Activated CD4-positive, CD25-positive, alpha-beta regulatory T cell treated with anti-CD3 and anti-CD28 coated beads, Interleukin-2, amount 50 U/mL, for 24 hours (primary cell): ENCODE measurements at places on chromosomes 2 and 18.

DNA sequence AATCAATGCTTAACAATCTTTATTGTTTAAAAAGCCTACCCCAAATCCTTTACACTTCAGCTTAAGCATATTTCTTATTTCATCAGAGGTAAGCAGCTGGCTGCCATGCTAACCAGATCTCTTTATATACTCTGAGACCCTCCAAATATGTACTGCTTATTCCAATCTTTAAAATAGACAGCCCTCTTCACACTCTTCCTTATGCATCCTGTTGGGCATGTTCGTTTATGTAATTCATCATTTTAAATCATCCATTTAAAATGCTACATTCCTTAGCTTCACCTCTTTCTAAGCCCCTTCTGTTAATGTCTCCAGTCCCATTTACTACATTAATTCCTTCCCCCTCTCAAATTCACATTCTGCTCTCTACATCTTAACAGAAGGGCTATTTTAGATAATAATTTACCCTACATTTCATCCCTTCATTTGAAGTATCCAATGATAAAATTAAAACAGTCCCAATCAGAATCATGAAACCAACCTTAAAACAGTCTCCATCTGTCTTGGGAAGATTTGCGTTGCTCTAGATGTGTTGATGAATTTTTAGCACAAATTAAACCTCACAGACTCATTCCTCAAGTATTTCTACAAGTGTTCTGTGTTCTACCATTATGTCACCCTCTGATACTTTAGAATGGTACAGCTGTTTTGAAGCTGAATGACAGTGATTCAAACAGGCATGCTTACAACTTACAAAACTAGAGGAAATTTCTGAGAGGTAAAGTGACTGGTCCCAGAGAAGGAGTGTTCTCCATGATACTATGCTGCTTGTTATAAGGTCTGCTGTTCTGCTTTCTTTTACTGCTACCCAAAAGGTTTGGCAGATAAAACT, 59.1 kb downstream of the ZNF385B start:
- no peak for ATAC-seq

DNA sequence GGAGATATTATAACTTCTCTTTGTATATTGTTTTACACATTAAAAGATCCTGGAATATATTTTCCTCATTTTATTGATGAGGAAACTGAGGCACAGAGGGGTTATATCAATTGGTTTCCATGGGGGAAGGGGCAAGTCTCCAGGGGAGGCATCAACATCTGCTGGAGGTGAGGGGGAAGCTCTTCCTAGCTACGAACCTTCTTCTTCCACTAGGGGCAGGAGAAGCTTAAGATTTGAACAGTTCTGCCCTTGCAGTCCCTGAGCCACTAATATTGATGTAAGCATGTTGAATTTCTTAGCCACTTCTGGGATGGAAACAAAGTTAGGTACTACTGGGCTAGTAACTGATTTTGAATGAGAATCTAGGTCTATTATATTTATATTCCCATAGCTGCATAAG, 140.1 kb upstream of the AQP4 start:
- ATAC-seq, result no peak

DNA sequence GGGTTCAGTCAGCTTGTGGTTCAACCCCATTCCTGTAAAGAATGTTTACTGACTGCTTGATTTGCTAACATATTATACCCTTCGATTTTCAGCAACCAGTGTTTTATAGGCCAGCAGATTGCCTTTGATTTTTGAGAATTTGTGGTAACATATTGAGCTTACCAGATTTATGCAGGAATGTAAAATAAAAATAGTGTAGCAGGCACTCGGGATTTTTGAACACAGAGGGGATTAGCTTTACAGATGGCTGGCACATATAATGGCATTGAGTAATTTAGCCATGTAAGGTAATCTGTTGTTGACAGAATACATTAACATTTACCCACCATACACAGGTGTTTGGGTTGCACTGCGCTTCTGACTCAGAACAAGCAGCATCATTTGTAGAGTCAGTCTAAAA, 354.0 kb downstream of the LRRTM1 start:
- no peak for ATAC-seq

- ATAC-seq, result no peak
These were observed 126.3 kb downstream of the LYPD6B start for GRCh38 chr2:149164827-149165226.

GRCh38 chr2:62364791-62365528, 141.0 kb downstream of the TMEM17 start:
- ATAC-seq, result no peak

DNA sequence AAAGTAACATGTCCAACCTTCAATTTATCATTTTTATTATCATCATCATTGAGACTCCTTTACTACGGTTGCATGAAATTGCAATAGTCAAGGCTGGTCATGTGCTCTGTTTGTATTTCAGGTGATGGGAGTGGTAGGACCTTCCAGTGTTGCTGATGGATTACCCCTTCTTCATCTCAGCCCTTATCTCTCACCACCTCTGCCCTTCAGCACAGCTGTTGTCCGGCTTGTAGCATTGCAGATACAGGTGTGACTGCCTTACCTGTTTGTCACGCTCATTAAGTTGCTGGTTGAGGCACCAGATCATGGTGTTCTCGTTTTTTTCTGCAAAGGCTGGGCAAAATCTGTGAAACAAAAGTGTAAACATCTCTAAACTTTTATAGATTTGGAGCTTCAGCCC, 31.7 kb upstream of the RPE start:
- ATAC-seq, result no peak

DNA sequence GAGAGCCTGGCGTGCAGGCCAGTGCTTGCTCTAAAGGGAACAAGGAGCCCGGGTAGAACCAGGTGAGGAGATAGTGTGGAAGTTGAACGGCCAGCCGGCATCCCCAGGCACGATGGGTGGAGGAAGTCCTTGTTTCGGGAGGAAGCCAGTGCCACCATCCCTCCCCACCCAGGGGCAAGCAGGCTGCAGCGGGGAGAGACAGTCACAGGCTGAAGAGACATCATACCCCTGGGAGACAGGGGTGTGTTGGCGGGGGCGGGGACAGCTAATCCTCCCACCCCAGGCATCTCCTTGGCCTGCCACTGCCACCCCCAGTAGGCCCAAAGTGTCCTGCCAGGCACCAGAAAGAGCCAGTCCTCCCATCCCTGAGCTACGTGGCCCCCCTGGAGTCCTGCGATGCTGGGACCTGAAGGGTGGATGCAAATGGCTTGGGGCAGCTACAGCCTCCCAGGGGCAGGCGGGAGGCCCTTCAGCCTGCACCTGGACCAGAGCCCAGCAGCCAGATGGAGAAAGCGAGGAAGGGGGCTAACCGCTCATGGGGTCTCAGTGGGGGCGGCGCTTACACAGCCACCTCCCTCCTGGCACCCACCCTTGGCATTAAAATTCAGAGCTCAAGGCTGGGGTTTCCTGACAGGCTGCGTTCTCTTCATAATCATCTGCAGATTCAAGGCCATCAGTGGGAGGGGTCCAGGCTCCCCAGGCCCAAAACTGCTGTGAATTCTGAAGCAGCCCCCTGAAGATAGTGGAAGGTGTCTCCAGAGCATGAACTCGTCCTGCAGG, 14.8 kb upstream of the GPR55 start:
- ATAC-seq, result no peak

DNA sequence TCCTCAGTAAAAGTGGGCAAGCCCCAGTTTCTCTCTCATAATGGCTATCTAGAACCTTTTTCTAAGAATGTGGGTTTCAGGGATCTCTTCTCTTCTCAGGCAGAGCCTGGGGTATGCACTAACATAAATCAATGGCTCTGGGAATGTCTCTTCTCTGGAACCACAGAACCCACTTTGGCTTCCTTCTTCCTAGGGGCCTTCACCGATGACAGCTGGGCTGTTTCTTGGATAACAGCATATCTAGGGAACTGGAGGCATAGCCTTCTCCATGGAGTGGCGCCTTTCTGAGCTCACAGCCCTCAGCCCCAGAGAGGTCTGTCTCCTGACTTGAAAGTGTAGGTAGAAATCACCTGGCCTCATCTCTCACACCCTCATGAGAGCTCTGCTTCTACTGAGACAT, 247.9 kb downstream of the CLIP4 start:
- no peak for ATAC-seq

DNA sequence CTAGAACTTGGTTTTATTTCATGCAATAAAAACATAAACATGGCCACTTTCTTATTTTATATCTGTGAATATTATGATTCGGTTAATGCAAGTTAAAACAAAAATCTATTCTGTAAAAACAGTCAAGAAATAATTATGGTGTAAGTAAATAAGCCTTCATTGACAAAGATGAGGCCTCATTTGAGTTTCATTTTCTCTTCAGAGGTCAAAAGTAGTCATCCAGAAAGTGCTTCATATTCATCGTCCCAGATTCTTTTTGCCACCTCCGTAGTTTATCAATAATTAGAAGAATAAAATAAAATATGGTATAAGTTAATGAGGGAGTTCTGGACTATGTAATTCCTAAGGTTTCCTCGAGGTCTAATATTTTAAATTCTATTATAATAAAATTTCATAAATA, 19.4 kb upstream of the HNRNPA3 start:
- ATAC-seq, result peak; percentile 60

GRCh38 chr2:105418522-105418921, 19.7 kb upstream of the FHL2 start:
- no peak for ATAC-seq

DNA sequence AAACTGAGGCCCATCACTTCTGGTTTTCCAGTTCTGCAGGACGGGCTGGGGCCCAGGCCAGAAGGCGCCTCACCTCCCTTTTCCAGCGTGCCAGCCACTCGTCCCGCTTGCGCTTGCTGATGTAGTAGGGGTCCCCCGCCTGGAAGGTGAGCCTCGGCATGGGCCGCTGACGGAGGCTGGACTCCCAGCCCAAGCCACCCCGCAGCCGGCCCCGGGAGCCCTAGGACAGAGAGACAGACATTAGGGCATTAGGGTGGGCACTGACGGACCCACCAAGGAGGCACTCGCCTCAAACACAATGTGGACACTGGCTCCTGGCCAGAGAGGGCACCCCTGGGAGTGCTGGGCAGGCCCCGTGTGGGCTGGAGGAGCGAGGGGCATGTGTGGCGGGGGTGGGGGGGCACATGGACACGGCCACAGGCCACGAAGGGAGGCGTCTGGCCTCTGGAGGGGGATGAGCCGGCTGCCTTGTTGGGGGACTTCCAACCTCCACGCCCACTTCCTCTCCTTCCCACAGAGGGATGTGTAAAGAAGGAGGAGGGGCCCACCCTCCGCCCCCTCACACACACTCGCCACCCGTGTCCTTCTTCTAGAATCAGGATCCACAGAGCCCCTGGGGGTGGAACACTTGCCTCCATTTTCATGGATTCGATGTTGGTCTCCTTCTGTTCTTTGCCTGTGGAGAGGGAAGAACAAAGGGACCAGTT, 66.7 kb downstream of the DNMT3A start:
- ATAC-seq, result peak; percentile 27

GRCh38 chr2:26847655-26848335, at the start of gene DPYSL5:
Gene DPYSL5, plus strand, starts transcription at chr2:26848132. Its CDS starts 50,368 bp downstream, at chr2:26898500.
- ATAC-seq, result no peak

- no peak for ATAC-seq
These were observed 137.1 kb downstream of the ARHGAP28 start for GRCh38 chr18:6866552-6867085.

GRCh38 chr2:43358410-43359201, 132.2 kb upstream of the ZFP36L2 start:
- no peak for ATAC-seq
